HFFc6 (cell line): ENCODE measurements at places on chromosomes 7 and 10. TPM values are rescaled to one million over a fixed set of nuclear protein-coding genes. Genes with fewer than 3 reads are reported as not detected.

- H3K27ac ChIP-seq: no peak overlapping the region
- peaks cover 30% of the 10 kb centered on the region for H3K4me1 ChIP-seq
- no peak for DNase-seq
- H3K36me3 ChIP-seq: no peaks in the 10 kb centered on the region
Measured at GRCh38 chr10:60989400-60989876, 45.5 kb upstream of the RHOBTB1 start.

- no peaks in the 10 kb centered on the region for H3K4me1 ChIP-seq
- no peaks in the 10 kb centered on the region; the same call in 1 of the 2 replicates for H3K36me3 ChIP-seq
- no peak for DNase-seq
- H3K27me3 ChIP-seq: no peaks in the 10 kb centered on the region
Measured at GRCh38 chr7:9937944-9938631, 1035.6 kb upstream of the PHF14 start.

GRCh38 chr7:71787513-71787912 is 624.6 kb downstream of the CALN1 start:
- no peak for DNase-seq
- no peaks in the 10 kb centered on the region for H3K4me1 ChIP-seq
- H3K36me3 ChIP-seq: peaks cover 14% of the 10 kb centered on the region; the same call in 1 of the 2 replicates
- no peaks in the 10 kb centered on the region; the same call in 1 of the 2 replicates for H3K27me3 ChIP-seq
- no peak overlapping the region for H3K4me3 ChIP-seq

- H3K27ac ChIP-seq: peak within 1 kb of the TSS; percentile 79; the same call in 1 of the 2 replicates
- H3K4me3 ChIP-seq: peak within 1 kb of the TSS; percentile 84
- H3K27me3 ChIP-seq: no peaks in the 10 kb centered on the region; the same call in 1 of the 2 replicates
Measured at GRCh38 chr10:4825868-4826791, at the start of gene AKR1E2. Gene AKR1E2, plus strand, starts transcription at chr10:4826207. Its CDS starts 118 bp downstream, at chr10:4826325.

DNA sequence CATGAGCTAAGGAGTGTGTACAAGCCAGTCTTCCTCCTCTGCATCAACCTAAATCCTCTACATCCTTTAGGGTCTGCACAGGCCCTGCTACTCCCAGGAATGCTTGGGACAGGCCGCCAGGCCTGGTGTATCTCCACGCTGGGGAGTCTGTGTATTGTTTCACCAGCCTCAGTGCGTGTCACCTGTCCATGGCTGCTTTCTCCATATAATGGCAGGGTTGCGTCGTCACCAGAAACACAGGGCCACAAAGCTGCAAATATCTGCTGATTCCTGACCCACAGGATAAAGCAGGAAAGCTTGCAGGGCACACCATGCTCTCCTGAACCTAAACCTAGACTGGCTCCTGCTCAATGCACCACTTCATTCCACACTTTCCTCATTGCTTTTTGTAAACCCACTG is 45.6 kb downstream of the COBL start:
- peaks cover 7% of the 10 kb centered on the region for H3K27me3 ChIP-seq
- no peak for DNase-seq
- H3K4me1 ChIP-seq: no peaks in the 10 kb centered on the region
- H3K27ac ChIP-seq: no peak overlapping the region
- no peaks in the 10 kb centered on the region for H3K36me3 ChIP-seq

DNA sequence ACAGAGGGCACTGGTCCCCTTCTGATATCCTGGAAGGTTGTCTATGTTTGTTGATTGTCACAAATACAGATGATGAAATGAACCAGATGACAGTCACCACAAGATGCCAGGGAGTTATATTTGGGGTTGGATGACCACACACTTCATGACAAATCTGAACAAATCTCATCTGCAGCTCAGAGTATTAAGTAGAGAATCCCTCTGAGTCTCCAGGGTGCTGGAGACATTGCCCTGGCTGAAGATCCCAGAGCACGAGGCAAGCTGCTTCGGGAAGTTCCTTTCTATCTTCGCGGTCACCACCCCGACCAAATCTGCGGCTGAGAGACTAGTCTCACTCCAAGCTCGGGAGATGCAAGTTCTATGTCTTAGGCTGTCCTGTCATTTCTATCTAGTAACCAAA is 9.0 kb downstream of the DENND2A start:
- peaks cover 7% of the 10 kb centered on the region for H3K27me3 ChIP-seq
- no peak overlapping the region for H3K4me3 ChIP-seq
- peaks cover 3% of the 10 kb centered on the region for H3K4me1 ChIP-seq

GRCh38 chr7:44284216-44284615 is 41.2 kb downstream of the CAMK2B start:
- no peak overlapping the region for H3K4me3 ChIP-seq
- H3K27ac ChIP-seq: no peak overlapping the region
- H3K36me3 ChIP-seq: no peaks in the 10 kb centered on the region
- H3K4me1 ChIP-seq: peaks cover 6% of the 10 kb centered on the region

- H3K4me1 ChIP-seq: peaks cover 13% of the 10 kb centered on the region
- no peak overlapping the region for H3K27ac ChIP-seq
- DNase-seq: no peak
Measured at GRCh38 chr7:54864663-54865062, 105.7 kb upstream of the SEC61G start.

- no peak for DNase-seq
- peaks cover 6% of the 10 kb centered on the region for H3K4me1 ChIP-seq
- H3K36me3 ChIP-seq: no peaks in the 10 kb centered on the region
- peaks cover 11% of the 10 kb centered on the region for H3K27me3 ChIP-seq
Measured at GRCh38 chr7:2938514-2939192, 94.5 kb upstream of the GNA12 start.

- no peak for DNase-seq
- no peaks in the 10 kb centered on the region for H3K4me1 ChIP-seq
- H3K4me3 ChIP-seq: no peak overlapping the region
- H3K36me3 ChIP-seq: no peaks in the 10 kb centered on the region
- no peak overlapping the region for H3K27ac ChIP-seq
Measured at GRCh38 chr10:130814610-130815009, 496.9 kb downstream of the TCERG1L start.

GRCh38 chr7:13904007-13904406 is 85.5 kb downstream of the ETV1 start:
- peak overlapping the region; percentile 86 for H3K27ac ChIP-seq
- peak overlapping the region; percentile 61 for H3K4me3 ChIP-seq
- DNase-seq: peak; percentile 43
- peaks cover 52% of the 10 kb centered on the region for H3K4me1 ChIP-seq

Gene TMEM130
- 6.7 to 12.6 TPM (median 11.3 TPM) in 3 replicates for total RNA-seq
